ENCODE measurements at places on chromosomes 2 and 18.

DNA sequence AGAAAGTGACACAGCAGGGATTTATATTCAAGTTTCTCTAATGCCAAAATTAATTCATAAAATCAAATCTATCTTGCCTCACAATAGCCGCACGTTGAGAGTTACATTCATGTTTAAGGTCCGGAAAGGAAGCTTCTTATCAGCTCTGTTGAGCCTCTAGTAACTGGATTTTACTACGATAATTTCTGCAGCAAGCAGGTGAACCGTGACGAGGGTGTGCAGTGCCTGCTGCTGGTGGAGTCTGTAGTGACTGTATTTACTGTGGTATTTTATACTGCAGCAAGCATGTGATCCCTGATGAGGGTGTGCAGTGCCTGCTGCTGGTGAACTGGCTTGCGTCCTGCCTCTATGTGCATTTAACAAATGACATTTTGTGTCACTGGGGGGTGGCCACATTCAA, 120.0 kb downstream of the SNTG2 start:
- no peak for DNase-seq

- DNase-seq = peak; percentile 34
These were observed 463 bp downstream of the HS1BP3 start for GRCh38 chr2:20650393-20650876.

DNA sequence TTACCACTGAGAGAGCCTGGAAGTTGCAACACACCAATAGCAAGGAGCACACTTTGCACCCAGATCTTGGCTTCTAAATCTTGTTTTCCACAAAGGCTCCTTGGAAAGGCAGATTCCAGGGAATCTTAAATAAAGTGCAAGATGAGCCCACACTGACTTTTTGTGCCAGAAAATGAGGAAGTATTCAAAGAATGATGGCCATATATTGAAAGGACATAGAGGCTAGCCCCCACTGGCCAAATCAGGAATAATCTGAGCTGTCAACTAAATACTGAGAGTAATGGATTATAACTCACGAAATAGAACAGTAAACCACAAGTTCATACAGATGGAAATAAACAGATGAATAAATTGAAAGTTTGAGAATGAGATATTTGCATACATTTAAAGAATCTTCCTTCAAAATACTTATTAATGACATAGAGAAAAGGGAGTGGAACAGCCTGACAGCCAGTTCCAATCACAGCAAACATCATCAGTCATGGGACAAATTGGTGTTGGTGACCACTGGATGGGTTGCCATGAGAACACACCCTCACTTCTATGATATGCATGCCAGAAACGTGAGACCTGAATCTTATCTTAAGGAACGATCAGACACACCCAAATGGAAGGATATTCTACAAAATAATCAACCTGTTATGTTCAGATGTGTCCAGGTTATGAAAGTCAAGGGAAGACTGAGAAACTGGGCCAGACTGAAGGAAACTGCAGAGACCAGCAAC, 12.2 kb upstream of the ACKR3 start:
- no peak for DNase-seq

- DNase-seq = no peak
These were observed 33.9 kb downstream of the ORC2 start for GRCh38 chr2:200929334-200930249.
